ENCODE measurements at places on chromosomes 2 and 18.

DNA sequence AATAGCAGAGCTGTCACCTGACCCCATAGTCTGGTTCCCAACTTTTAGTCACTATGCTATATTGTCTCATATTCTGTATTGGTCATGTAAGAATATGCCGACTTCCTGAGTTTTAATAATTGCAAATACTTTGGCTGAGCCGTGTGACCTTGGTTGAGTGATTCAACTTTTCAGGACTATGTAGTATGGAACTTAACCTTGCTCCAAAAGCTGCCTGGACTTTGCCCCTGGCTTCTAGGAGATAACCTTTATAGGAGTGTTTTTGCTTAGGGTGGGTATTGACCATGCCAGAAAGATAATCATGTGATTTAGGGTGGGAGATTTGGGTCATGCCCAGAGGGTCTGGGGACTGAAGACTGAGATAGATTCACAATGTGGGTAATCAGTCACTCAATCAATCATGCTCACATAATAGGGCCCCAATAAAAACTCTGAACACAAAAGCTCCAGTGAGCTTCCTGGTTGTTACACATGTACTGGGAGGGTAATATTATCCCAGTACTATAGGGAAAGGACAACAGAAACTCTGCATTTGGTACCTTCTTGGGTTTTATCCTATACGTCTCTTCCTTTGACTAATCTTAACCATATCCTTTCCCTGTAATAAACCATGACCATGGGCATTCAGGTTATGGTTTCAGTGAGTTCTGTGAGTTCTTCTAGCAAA is 235.6 kb downstream of the RNF152 start:
- no peak for DNase-seq
- no peak overlapping the region for H3K27ac ChIP-seq
- no peaks in the 10 kb centered on the region for H3K4me1 ChIP-seq
- H3K27me3 ChIP-seq = no peaks in the 10 kb centered on the region
- H3K36me3 ChIP-seq = no peaks in the 10 kb centered on the region

- no peak for DNase-seq
- H3K27ac ChIP-seq = no peak overlapping the region
- no peaks in the 10 kb centered on the region for H3K27me3 ChIP-seq
- H3K36me3 ChIP-seq = no peaks in the 10 kb centered on the region
- H3K4me1 ChIP-seq = no peaks in the 10 kb centered on the region
These were observed 61.6 kb upstream of the CD302 start for GRCh38 chr2:159859583-159859982.

DNA sequence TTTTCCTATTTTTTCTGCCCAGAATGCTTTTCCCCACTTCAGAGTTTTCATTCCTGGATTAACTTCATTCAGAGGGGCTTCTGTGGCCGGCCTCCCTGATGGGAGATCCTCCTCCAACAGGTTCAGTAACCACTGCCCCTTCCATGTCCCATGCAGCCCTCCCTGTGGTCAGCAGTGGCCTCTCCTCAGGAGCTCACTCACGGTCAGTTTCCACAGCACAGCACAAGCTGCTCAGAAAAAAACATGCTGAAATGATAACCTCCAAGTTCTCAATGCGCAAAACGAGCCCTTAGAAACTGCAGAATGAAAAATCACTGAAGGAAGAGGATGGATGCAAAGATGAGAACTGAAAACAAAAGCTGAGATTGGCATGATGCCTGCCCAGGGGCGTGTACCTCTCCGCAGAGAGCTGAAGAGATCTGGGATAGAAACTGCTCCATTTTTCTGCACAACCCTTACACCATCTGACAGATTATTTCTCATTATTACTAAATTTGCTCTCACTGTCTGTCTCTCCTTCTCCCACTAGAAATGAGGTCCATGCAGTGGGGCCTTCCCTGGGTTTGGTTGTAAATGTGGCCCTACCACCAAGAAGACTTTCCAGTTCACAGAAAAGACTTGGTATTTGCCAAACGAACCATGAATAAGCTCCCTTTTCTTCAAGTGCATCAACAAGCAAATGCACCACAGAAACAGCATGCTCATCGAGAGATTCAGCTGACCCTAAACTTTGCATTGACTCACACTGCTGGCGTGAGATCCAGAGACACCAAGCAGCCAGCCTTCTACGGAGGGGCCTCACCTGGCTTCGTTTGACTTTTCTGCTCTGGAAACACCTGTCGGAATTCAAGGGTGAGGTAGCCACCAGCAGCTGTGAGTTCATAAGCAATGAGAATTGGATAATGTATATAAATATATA is 51.5 kb downstream of the TMEM18 start:
- no peaks in the 10 kb centered on the region for H3K27me3 ChIP-seq
- H3K27ac ChIP-seq = no peak overlapping the region
- H3K4me1 ChIP-seq = no peaks in the 10 kb centered on the region

DNA sequence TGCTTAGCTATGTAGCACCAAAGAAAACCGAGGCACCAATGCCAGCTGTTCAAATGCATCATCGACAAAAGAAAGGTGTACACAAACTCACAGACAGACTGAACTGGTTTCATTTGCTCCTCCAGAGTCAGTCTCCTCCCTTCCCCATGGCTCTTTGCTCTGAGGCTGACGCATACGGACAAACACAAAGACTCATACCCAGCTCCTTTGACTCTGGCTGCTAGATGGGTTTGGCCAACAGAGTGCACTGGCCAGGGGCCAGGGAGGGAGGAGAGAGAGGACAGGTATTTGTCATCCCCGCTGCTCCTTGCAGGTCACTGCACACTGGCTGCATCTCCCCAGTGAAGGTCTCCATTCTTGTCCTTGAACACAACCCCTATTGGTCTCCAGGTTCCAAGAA is 40.7 kb downstream of the DNER start:
- no peak overlapping the region for H3K4me3 ChIP-seq
- H3K36me3 ChIP-seq = no peaks in the 10 kb centered on the region
- DNase-seq = no peak
- peaks cover 7% of the 10 kb centered on the region for H3K27me3 ChIP-seq
- H3K4me1 ChIP-seq = no peaks in the 10 kb centered on the region
- H3K27ac ChIP-seq = no peak overlapping the region

DNA sequence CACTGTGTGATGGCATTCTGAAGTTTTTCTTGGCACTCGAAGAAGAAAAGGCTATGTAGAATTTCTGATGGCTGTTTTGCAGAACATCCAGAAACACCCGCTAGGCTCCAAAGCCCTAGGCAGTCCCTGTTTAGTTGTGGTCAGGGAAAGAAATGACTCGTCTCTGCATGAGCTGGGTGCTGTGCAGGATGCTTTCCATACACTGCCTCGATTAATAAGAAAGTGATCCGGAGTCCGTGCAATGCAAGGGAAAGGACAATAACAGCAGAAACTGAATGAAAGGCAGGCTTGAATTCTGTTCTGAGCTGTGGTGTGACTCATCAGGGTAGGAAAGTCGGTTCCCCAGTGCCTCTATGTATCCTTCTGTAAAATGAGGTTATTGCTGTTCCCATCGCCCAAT is 18.7 kb downstream of the MAPRE3 start:
- H3K4me1 ChIP-seq = no peaks in the 10 kb centered on the region
- no peak overlapping the region for H3K4me3 ChIP-seq
- DNase-seq = no peak
- H3K36me3 ChIP-seq = no peaks in the 10 kb centered on the region
- H3K27ac ChIP-seq = no peak overlapping the region

GRCh38 chr2:149155196-149155969 is 116.9 kb downstream of the LYPD6B start:
- H3K4me1 ChIP-seq = no peaks in the 10 kb centered on the region
- H3K4me3 ChIP-seq = no peak overlapping the region
- no peaks in the 10 kb centered on the region for H3K36me3 ChIP-seq
- no peak for DNase-seq

GRCh38 chr2:207285473-207285815 is 119.7 kb upstream of the KLF7 start:
- DNase-seq = no peak
- peaks cover 2% of the 10 kb centered on the region for H3K4me1 ChIP-seq
- H3K4me3 ChIP-seq = no peak overlapping the region
- H3K27ac ChIP-seq = no peak overlapping the region
- H3K36me3 ChIP-seq = no peaks in the 10 kb centered on the region

GRCh38 chr2:193024791-193025190 is 830.1 kb upstream of the TMEFF2 start:
- DNase-seq = no peak
- H3K4me1 ChIP-seq = no peaks in the 10 kb centered on the region
- no peaks in the 10 kb centered on the region for H3K36me3 ChIP-seq

GRCh38 chr18:23324056-23324811 is 128.9 kb upstream of the RIOK3 start:
- H3K27ac ChIP-seq = no peak overlapping the region
- no peak overlapping the region for H3K4me3 ChIP-seq
- no peaks in the 10 kb centered on the region for H3K36me3 ChIP-seq
- no peaks in the 10 kb centered on the region for H3K27me3 ChIP-seq
- no peaks in the 10 kb centered on the region for H3K4me1 ChIP-seq
- DNase-seq = no peak

- H3K4me3 ChIP-seq = no peak overlapping the region
- H3K36me3 ChIP-seq = no peaks in the 10 kb centered on the region
- no peaks in the 10 kb centered on the region for H3K27me3 ChIP-seq
- peaks cover 19% of the 10 kb centered on the region for H3K4me1 ChIP-seq
- H3K27ac ChIP-seq = no peak overlapping the region
These were observed 47.2 kb downstream of the USP34 start for GRCh38 chr2:61423714-61424113.

GRCh38 chr2:187214306-187214705 is 233.7 kb downstream of the CALCRL start:
- H3K27ac ChIP-seq = no peak overlapping the region
- H3K4me1 ChIP-seq = no peaks in the 10 kb centered on the region
- no peaks in the 10 kb centered on the region for H3K36me3 ChIP-seq
- H3K4me3 ChIP-seq = no peak overlapping the region
- no peak for DNase-seq

DNA sequence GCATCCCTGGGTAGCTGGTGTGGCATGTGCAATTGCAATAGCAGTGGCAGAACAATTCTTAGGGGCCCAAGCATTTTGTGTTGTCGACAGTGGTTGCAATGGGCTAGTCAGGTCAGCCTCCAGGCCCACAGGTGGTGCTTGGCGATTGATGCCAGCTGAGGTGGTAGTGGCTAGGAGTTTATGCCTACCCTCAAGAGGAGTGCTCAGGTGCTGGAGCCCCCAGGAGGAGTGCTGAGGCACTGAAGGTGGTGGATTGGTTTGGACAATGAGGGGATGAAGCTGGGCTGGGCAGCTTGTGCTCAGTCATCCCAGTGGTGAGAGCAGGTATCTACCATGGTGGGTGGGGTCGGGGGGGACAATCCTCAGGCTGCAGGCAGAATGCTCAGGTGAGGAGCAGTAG is 877.9 kb upstream of the TMEFF2 start:
- H3K4me3 ChIP-seq = no peak overlapping the region
- no peaks in the 10 kb centered on the region for H3K4me1 ChIP-seq
- no peak overlapping the region for H3K27ac ChIP-seq
- no peaks in the 10 kb centered on the region for H3K36me3 ChIP-seq
- H3K27me3 ChIP-seq = no peaks in the 10 kb centered on the region

DNA sequence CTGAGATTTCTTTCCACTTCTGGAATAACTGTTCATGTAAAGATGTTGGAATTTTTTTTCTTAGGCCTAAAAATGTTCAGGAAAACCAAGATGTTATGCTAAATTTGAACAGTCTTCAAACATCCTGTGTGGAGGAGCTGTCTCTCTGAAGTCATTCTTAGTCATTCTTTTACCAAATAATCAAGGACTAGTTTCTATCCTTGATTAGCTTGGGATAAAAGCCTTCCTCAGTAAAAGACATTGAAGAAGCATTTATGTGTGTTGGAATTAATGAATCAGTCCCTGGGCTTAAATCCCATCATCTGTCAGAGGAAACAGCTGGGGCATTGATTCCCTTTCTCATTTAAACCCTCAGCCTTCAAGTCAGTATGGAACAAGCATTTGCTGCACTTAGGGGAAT is 300.1 kb upstream of the NXPH2 start:
- no peak for DNase-seq
- H3K27me3 ChIP-seq = no peaks in the 10 kb centered on the region
- H3K27ac ChIP-seq = no peak overlapping the region
- no peaks in the 10 kb centered on the region for H3K36me3 ChIP-seq
- no peak overlapping the region for H3K4me3 ChIP-seq

GRCh38 chr2:75047992-75048625 is 89.7 kb downstream of the POLE4 start:
- H3K4me3 ChIP-seq = no peak overlapping the region
- no peaks in the 10 kb centered on the region for H3K27me3 ChIP-seq
- no peak for DNase-seq
- H3K27ac ChIP-seq = no peak overlapping the region

DNA sequence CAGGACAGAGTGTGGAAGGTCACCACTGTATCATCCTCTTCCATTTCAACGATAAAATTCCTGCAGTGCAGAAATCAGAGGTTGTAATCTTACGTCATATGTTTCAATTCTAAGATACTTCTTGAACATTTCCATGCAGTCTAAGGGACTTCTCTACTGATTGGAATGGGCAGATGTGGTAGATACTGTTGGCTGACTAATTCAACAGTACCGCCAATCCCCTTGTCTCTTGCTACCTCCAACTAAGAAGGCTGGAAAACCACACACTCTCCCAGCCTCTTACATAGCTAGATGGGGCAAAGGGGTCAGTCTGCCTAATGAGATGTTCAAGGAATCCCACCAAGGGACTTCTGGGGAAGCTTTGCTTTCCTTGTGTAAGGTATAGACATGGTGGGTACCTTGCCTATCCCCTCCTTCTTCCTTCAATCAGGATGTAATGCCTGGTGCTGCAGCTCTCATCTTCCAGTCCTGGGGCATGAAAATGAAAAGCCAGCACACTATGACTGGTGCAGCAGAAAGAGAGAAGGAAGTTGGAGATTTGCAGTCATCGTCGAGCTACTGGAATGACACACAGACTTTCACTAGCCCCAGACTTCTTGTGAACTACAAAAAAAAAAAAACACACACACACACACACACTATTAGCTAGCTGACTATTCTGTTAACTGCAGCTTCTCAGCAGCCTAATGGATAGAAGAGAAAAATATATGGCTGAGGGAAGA is 84.1 kb downstream of the ALPK2 start:
- H3K4me3 ChIP-seq = no peak overlapping the region
- DNase-seq = no peak
- H3K27ac ChIP-seq = no peak overlapping the region
- peaks cover 22% of the 10 kb centered on the region for H3K4me1 ChIP-seq
- no peaks in the 10 kb centered on the region for H3K27me3 ChIP-seq

DNA sequence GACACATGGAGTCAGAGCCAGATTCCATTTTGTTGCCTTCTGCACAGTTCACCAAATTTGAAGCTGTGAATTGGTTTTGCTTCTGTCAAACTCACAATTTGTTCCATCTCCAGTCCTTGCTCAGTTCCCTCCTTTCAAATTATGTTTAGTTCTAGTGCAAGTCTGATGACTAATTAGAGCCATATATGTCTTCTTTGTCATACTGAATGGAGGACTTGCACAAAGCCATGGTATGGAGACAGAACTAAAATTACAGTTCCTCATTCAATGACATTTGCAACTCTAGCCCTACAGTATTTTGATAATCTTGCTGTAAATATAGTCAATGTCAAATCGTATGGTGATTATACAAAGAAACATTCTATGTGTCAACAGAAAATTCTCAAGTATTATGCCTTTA is 936.9 kb upstream of the CELF4 start:
- no peaks in the 10 kb centered on the region for H3K27me3 ChIP-seq
- no peaks in the 10 kb centered on the region for H3K4me1 ChIP-seq
- no peak overlapping the region for H3K4me3 ChIP-seq
- H3K36me3 ChIP-seq = no peaks in the 10 kb centered on the region
- H3K27ac ChIP-seq = no peak overlapping the region

Data from transverse colon (tissue), 4 donors.